ENCODE measurements at places on chromosomes 5 and 9. TPM values are rescaled to one million over a fixed set of nuclear protein-coding genes. Genes with fewer than 3 reads are reported as not detected.

DNA sequence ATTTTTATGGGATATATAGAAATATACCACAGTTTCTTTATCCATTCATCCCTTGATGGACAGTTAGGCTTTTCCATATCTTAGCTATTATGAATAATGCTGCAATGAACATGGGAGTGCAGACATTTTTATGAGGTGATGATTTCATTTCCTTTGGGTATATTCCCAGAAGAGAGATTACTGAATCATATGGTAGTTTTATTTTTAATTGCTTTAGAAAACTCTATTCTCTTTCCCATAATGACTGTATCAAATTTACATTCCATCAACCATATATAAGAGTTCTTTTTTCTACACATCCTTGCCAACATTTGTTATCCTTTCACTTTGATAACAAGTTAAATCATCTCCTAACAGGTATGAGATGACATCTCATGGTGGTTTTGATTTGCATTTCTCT lies 821.6 kb downstream of the TLE1 start:
- DNase-seq = no peak

Gene FOXD4
- total RNA-seq = 0.24 TPM

DNA sequence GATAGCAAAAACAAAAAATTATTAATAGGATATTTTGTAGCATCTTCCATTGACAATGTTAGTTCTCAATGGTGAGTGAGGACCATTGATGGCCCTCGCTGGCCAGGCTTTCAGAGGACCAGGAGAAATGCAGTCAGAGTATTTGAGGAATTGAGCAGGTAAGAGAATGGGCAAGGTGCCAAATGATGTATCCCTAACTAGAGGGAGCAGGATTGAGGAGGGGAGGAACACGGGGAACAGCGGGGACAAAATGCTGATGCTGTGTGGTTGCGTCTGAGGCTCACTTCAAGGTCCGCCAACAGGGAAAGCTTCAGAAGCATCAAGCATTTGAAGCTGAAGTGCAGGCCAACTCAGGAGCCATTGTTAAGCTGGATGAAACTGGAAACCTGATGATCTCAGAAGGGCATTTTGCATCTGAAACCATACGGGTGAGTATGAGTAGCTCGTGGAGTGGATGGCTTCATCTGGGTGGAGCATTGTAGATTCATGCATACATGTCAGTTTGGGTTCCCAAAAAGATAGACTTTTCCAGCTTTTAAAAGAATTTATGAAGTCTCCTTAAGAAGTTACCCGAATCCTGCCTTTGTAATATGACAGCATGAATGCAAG lies 16.2 kb downstream of the SPTAN1 start:
- DNase-seq = no peak

Gene CTNND2
- 1.6 TPM for total RNA-seq

DNA sequence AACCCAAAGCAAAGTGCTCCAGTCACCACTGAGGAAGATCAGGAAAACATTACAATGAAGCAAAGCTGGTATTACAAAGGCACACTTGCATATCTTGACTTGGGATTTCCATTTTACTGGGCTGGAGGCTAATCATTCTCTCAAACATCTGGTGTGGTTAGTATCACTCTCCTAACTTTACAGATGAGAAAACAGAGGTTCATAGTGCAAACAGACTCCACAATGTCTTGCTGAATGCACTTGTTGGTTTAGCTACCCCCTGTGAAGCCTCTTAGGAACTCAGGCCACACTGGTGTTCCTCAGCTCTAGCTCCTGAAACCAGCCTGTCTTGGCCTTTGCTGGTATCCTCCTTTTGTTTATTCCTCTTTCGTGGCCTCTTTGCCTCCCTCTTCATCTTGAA lies 29.5 kb upstream of the SMAD5 start:
- DNase-seq = no peak

- no peak for DNase-seq
Measured at GRCh38 chr5:72326306-72326649, 6.1 kb downstream of the PTCD2 start.

DNA sequence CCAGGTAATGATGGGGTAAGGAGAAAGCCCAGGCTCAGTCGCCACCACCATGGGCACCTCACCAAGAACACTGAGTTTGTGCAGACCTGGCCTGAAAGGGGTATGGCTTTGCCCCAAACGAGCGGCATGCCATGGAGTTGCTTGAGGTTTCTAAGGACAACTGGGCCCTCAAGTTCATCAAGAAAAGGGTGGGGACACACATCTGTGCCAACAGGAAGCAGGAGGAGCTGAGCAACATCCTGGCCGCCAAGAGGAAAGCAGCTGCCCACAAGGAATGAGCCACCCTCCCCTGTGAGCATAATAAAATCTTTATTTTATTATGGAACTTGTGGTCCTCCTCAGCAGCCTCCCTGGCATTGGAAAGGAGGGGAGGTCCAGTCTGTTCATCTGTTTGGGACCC lies 23.8 kb downstream of the CD14 start:
- no peak for DNase-seq

DNA sequence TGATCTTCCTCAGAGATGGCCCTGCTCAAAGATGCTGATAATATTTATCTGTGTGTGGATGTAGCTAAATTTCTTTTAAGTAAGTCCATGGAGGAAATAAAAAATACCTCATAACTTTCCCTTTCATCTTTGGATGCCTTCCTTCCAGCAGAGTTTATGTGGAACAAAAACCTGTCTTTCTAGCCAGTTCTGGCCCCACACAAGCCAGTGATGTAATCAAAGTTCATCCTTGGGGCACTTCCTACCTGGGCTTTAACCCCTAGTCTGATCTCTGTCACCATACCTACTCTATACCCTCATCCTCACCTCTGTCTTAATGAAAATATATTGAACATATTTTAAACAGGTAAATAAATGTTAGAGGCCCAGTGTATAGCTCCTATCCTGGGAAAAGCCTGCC lies 39.8 kb upstream of the RASGRF2 start:
- no peak for DNase-seq
